ENCODE measurements at places on chromosomes 12 and 14. TPM values are rescaled to one million over a fixed set of nuclear protein-coding genes. Genes with fewer than 3 reads are reported as not detected.

- H3K4me3 ChIP-seq: no peak overlapping the region
- no peaks in the 10 kb centered on the region for H3K36me3 ChIP-seq
- H3K27me3 ChIP-seq: no peaks in the 10 kb centered on the region
- H3K4me1 ChIP-seq: peaks cover 7% of the 10 kb centered on the region
These were observed 21.0 kb downstream of the PIGH start for GRCh38 chr14:67579040-67579439.

GRCh38 chr12:75784591-75784990, 247.0 kb downstream of the PHLDA1 start:
- H3K27ac ChIP-seq: no peak overlapping the region
- DNase-seq: no peak
- no peaks in the 10 kb centered on the region for H3K4me1 ChIP-seq
- no peak overlapping the region for H3K4me3 ChIP-seq
- H3K36me3 ChIP-seq: no peaks in the 10 kb centered on the region

GRCh38 chr12:8564656-8565055, 24.0 kb upstream of the CLEC4E start:
- no peak for DNase-seq
- no peak overlapping the region for H3K4me3 ChIP-seq
- H3K36me3 ChIP-seq: peaks cover 2% of the 10 kb centered on the region
- H3K4me1 ChIP-seq: no peaks in the 10 kb centered on the region

- H3K27ac ChIP-seq: no peak overlapping the region
- peaks cover 16% of the 10 kb centered on the region for H3K27me3 ChIP-seq
- H3K4me1 ChIP-seq: no peaks in the 10 kb centered on the region
- H3K4me3 ChIP-seq: no peak overlapping the region
These were observed 63.6 kb downstream of the TMEM30B start for GRCh38 chr14:61217516-61217915.

GRCh38 chr12:78726854-78727253, 137.7 kb upstream of the SYT1 start:
- H3K27me3 ChIP-seq: no peaks in the 10 kb centered on the region
- no peak overlapping the region for H3K4me3 ChIP-seq
- no peak overlapping the region for H3K27ac ChIP-seq

- H3K36me3 ChIP-seq: peaks cover 7% of the 10 kb centered on the region
- H3K4me3 ChIP-seq: no peak overlapping the region
- H3K27ac ChIP-seq: no peak overlapping the region
- H3K27me3 ChIP-seq: no peaks in the 10 kb centered on the region
- no peak for DNase-seq
These were observed 23.6 kb upstream of the BLTP3B start for GRCh38 chr12:100166232-100166631.

DNA sequence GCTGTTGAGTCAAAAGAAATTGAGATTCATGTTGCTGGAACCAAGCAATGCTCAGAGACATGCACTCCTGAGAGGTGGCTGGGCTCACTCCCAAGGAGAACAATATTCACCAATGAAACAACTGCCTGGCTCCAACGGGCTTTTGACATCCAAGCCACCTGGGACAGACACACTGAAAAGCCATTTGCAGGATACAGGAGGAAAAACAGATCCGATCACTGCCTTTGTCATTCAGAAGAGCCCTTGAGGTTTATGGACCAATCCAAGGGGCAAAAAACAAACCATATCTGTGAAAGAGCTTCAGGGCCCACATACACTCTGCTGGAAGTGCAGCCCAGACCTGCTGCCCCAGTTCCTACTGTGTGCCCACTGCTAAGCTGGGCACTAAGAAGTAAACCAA, 277.5 kb downstream of the NUAK1 start:
- DNase-seq: no peak
- no peaks in the 10 kb centered on the region for H3K36me3 ChIP-seq
- no peaks in the 10 kb centered on the region for H3K27me3 ChIP-seq

- H3K27ac ChIP-seq: no peak overlapping the region
- H3K4me3 ChIP-seq: no peak overlapping the region
- no peaks in the 10 kb centered on the region for H3K36me3 ChIP-seq
- H3K27me3 ChIP-seq: no peaks in the 10 kb centered on the region
- H3K4me1 ChIP-seq: no peaks in the 10 kb centered on the region
These were observed 420.3 kb upstream of the PRICKLE1 start for GRCh38 chr12:43009846-43010240.

- H3K36me3 ChIP-seq: no peaks in the 10 kb centered on the region
- no peaks in the 10 kb centered on the region for H3K4me1 ChIP-seq
These were observed 1088.8 kb downstream of the FSCB start for GRCh38 chr14:43418324-43418723.

- H3K4me1 ChIP-seq: no peaks in the 10 kb centered on the region
- no peaks in the 10 kb centered on the region for H3K27me3 ChIP-seq
- no peak for DNase-seq
- no peak overlapping the region for H3K4me3 ChIP-seq
These were observed 414.8 kb downstream of the RMST start for GRCh38 chr12:97877404-97877803.

DNA sequence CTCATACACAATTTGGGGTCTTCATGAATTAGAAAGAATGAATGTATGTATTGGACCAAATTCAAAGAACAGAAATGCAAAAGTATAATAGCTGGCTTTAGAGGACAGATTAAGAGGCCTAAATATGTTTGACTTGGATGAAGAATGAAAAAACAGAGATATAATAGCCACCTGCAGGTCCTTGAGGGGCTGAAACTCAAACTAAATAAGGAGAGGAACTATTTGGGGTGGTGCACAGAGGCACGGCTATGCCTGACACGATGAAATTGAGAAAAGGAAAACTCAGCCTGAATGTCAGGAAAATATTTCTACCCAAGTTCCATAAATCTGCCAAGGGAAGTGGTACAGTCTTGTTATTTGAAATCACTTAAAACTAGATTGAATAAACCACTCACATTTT, 222.9 kb upstream of the DDHD1 start:
- no peaks in the 10 kb centered on the region for H3K36me3 ChIP-seq
- DNase-seq: no peak
- no peak overlapping the region for H3K27ac ChIP-seq
- no peak overlapping the region for H3K4me3 ChIP-seq
- peaks cover 3% of the 10 kb centered on the region for H3K27me3 ChIP-seq

GRCh38 chr12:51847643-51848325, 734 bp downstream of the FIGNL2 start:
- no peak for DNase-seq
- peaks cover 62% of the 10 kb centered on the region for H3K27me3 ChIP-seq
- no peak overlapping the region for H3K4me3 ChIP-seq
- no peaks in the 10 kb centered on the region for H3K36me3 ChIP-seq

GRCh38 chr14:104555430-104556255, 23.9 kb upstream of the C14orf180 start:
- no peak overlapping the region for H3K4me3 ChIP-seq
- H3K36me3 ChIP-seq: no peaks in the 10 kb centered on the region
- DNase-seq: no peak
- no peak overlapping the region for H3K27ac ChIP-seq
- H3K27me3 ChIP-seq: no peaks in the 10 kb centered on the region
- H3K4me1 ChIP-seq: no peaks in the 10 kb centered on the region

DNA sequence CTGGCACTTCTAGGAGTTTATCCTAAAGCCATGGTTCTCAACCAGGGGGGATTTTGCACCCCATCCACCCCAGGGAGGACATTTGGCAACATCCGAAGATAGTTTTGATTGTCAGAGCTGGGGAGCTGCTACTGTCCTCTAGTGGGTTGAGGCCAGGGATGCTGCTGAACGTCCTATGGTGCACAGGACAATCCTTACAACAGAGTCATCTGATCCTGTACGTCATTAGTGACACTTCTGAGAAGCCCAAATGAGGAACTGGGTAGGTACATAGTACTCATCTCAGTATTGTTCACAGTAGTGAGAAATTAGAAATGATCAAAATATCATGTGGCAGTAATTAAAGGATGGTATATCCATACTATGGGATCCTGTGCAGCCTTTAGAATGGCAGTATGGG, 185.1 kb downstream of the CHST11 start:
- peaks cover 45% of the 10 kb centered on the region for H3K36me3 ChIP-seq
- H3K27me3 ChIP-seq: no peaks in the 10 kb centered on the region
- H3K27ac ChIP-seq: no peak overlapping the region
- DNase-seq: no peak
- peaks cover 53% of the 10 kb centered on the region for H3K4me1 ChIP-seq
- no peak overlapping the region for H3K4me3 ChIP-seq

GRCh38 chr12:57139796-57140649, 7.4 kb downstream of the LRP1-AS start:
- DNase-seq: no peak
- H3K36me3 ChIP-seq: no peaks in the 10 kb centered on the region
- no peak overlapping the region for H3K4me3 ChIP-seq
- no peaks in the 10 kb centered on the region for H3K27me3 ChIP-seq
- peaks cover 8% of the 10 kb centered on the region for H3K4me1 ChIP-seq

DNA sequence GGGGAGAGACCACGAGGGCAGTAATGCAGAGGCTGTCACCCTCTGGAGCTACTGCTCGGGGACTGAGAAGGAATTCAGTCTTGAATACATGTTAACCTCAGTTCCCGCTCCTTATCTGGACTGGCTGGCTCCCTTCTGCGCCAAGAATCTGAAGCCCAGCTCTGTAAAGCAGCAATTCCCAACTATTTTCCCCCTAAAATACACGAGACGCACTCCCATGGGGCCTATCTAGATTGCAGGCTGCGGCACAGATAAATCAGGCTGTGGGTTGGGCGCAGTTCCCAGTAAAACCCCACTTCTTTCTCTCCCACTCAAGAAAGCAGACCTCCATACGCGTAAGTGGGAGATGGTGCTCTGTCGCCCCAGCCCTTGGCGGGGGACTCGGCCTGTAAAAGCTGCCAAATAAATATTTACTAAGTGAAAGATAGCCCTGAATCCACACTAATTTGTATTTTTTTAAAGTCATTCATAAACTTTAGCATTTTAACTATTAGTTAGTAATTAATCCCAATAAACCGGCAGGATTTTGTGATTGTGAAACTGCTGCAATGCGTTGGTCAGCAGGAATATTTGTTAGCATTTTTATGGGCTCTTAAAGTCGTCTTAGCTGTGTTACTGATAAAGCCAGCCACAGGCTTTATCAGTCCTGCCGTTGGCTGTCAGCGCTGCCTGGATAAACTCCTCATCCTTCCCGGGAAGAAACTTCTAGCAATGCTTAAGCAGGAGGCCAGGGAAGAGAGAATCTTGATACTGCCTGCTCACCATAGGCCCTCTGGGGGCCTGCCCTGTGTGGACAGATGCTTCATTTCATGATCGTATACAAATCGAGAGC, 17.8 kb downstream of the FBXL14 start:
- no peak for DNase-seq
- no peaks in the 10 kb centered on the region for H3K36me3 ChIP-seq
- no peak overlapping the region for H3K4me3 ChIP-seq
- no peaks in the 10 kb centered on the region for H3K4me1 ChIP-seq

GRCh38 chr14:105971593-105972500, 445.5 kb downstream of the TMEM121 start:
- no peaks in the 10 kb centered on the region for H3K36me3 ChIP-seq
- peaks cover 6% of the 10 kb centered on the region for H3K27me3 ChIP-seq
- no peak overlapping the region for H3K4me3 ChIP-seq
- no peak overlapping the region for H3K27ac ChIP-seq
- no peak for DNase-seq
- H3K4me1 ChIP-seq: peaks cover 8% of the 10 kb centered on the region

DNA sequence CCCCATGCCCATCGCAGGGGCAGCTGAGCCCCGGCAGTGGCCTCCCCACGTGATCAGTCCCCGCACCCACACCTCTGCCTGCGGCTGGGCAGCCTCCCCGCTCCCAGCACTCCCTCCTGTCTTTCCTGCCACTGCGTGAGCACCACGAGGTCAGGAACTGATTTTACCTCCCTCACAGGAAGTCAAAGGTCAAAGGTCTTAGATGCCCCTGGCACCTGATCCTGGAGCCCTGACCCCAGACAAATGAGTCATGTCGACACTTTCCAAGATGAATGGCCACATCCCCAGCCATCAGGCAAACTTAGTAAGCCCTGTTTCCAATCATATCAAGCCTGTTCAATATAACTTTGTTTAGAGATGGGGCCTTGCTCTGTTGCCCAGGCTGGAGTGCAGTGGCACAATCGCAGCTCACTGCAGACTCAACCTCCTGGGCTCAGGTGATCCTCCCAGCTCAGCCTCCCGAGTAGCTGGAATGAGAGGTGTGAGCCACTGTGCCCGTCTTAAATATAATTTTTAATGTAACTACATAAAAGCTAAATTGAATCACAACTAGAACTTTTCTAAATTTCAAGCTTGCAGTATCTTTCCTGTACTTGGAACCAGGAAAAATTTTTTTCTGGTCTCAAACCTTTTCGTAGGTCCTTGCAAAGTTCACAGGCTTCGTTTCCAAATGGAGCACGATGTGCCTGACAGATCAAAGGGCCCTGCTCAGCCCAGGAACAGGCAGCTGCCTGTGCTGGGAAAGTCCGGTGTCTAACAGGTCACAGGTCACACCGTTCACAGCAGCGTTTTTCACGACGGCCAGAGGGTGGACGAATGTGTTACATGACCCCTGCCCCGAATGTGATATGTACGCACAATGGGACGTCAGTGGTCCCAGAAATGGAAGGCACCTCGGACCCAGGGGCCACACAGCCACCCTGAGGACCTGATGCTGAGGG, 1.9 kb downstream of the LRCOL1 start:
- H3K27ac ChIP-seq: no peak overlapping the region
- H3K4me1 ChIP-seq: peaks cover 5% of the 10 kb centered on the region
- H3K36me3 ChIP-seq: no peaks in the 10 kb centered on the region
- peaks cover 38% of the 10 kb centered on the region for H3K27me3 ChIP-seq
- no peak overlapping the region for H3K4me3 ChIP-seq

DNA sequence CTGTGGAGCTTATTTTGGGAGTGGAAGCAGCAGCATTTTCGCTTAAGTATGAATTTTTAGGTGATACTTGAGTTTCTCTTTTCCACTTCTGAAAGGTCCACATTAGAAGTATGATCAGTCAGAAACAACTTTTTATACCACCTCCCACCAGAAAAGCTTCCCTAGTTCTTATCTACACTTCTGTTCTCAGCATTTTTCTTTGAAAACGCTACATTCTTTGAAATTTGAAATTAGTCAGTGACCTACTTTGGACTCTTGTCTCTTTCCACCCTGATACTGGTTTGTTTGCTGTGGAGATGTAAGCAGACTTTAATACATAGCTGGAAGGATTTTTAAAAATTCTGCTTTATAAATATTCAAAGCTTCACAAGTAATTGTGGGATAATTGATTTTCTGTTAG, 22.2 kb downstream of the PCBP2 start:
- H3K27ac ChIP-seq: no peak overlapping the region
- no peaks in the 10 kb centered on the region for H3K27me3 ChIP-seq

- H3K4me3 ChIP-seq: no peak overlapping the region
- no peaks in the 10 kb centered on the region for H3K27me3 ChIP-seq
- peaks cover 2% of the 10 kb centered on the region for H3K4me1 ChIP-seq
- H3K36me3 ChIP-seq: peaks cover 6% of the 10 kb centered on the region
- DNase-seq: no peak
These were observed 33.4 kb downstream of the FNTB start for GRCh38 chr14:65019944-65020566.

The CD27 gene
- 115 TPM for total RNA-seq

The GALNT6 gene
- total RNA-seq: 18.9 TPM

The BIN2 gene
- total RNA-seq: 226 TPM

The LRTM2 gene
- total RNA-seq: not detected

The BDKRB2 gene
- total RNA-seq: not detected

The RNU6-7 gene
- total RNA-seq: not detected

The GLI1 gene
- total RNA-seq: 0.94 TPM

The TPH2 gene
- not detected for total RNA-seq

The ANO4 gene
- total RNA-seq: not detected

The METTL1 gene
- 17.2 TPM for total RNA-seq

The HECTD4 gene
- total RNA-seq: 43.2 TPM

The ASCL1 gene
- total RNA-seq: not detected

The ADAM21 gene
- total RNA-seq: not detected
